ENCODE measurements at places on chromosomes 1 and 21.

- no peak for DNase-seq
Observed at GRCh38 chr1:55617288-55617982, 402.3 kb upstream of the USP24 start.

DNA sequence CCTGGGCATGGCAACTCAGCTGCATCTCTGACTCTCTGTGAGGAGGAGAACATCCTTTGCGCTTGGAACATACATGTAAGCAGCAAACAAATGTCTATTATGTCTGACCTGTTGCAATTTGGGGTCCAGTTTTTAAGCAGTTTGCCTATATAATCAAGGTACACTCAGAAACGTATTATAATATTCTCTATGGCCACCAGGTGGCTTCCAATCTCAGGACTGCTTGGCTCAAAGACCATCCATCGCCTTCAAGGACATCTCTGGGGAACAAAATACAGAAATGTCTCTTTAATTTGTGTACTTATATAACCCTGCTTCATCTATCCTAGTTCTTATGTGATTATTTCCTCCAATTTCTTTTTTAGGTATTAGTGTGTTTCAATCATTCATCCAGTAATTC, 227.2 kb downstream of the OLFM3 start:
- DNase-seq: no peak

DNA sequence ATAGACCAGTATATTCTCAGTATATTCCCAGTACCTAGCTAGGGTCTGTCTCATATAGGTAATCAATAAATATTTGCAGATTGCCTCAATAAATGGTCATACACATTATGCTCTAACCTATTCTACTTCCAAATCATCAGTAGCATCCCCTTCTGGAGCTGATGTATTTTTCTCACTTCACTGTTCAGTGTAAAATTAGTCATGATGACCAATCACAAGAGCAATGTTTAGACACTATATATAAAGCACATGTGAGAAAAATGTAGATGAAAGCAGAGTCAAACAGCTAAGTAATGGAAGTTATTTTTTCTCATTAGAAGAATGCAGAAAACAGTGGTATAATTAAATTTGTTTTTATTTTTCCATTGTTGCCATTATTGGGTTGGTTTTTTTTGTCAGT, 34.7 kb downstream of the EPRS1 start:
- DNase-seq: no peak

- no peak for DNase-seq
Observed at GRCh38 chr1:13516606-13517005, 2.8 kb upstream of the LRRC38 start.

DNA sequence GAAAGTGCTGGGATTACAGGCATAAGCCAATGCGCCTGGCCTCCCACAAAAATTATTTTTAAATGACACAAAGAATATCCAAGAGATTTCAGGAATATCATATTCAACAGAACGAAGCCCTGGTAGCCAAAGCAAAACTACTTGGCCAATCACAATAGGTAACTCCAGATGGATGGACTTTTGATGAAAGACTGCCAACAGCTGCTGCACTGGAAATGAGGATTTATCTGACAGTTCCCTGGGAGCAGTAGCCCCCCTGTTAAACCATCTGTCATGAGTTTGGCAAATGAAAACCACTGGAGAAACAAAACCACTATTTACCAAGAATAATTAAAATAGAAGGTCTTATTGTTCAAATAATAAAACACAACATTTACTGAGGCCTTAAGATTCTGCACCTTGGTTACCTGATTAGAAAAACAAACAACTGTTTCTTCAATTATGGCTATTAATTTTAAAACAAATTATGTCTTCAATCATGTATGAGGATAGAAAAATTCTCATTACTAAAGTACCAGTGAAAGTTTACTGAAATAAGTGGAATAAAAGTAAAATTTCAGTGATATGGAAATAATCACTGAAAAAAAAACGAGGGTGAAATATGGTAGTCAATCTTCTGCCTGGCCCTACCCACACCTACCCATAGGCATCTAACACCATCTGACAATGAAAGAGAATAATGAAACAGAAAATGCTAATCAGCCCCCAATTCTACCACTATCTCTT, 34.3 kb upstream of the PSMG1 start:
- no peak for DNase-seq

DNA sequence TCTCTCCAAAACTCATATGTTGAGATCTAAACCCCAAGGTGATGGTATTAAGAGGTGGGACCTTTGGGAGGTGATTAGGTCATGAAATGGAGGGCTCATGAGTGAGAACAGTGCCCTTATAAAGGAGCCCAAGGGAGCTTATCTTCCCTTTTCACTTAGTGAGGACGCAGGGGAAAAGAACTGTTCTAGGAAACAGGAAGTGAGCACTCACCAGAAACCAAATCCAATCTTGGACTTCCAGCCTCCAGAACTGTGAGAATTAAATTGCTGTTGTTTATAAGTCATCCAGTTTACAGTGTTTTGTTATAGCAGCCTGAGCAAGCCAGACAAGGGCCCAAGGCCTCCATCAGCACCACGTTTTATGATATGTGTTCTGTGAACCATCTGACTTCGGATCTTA, 60.3 kb upstream of the LRRC8D start:
- DNase-seq: no peak

GRCh38 chr1:196309386-196309785, 298.9 kb downstream of the KCNT2 start:
- no peak for DNase-seq

DNA sequence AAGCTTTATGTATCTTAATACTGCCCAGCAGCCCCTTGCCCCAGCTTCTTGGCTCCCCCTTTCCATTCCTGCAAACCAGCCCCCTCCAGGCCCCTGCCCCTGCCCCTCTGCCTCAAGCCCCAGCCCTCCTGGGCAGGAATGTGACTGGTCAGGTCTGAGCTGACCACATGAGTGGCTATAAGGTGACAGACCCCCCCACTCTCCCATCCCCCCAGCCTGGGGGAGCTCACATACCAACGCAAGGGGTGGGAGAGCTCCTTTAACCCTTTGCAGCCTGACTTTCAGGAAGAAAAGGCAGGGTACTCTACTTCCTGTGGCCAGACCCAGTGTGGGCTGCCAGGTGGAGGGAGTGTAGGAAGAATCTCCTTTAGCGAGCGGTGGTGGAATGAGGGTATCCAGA, 33.2 kb downstream of the AHDC1 start:
- no peak for DNase-seq

DNA sequence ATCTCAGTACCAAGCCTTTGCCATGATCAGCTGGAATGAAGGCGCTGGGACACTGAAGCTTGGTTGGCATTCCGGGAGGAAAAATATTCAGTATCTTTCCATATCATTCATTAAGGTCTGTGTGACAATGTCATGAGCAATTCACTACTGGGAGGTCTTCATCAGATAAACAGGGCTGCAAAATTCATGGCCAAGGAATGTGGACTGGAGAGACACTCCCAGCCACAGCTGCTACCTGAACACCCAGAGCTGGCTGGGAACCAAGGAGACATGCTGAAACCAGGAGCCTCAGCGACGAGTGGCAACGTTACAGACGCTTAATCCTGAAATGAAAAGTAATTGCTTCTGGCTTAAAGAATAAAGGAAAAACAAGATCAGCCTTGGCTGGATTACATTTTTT, 30.6 kb upstream of the DDAH1 start:
- no peak for DNase-seq

DNA sequence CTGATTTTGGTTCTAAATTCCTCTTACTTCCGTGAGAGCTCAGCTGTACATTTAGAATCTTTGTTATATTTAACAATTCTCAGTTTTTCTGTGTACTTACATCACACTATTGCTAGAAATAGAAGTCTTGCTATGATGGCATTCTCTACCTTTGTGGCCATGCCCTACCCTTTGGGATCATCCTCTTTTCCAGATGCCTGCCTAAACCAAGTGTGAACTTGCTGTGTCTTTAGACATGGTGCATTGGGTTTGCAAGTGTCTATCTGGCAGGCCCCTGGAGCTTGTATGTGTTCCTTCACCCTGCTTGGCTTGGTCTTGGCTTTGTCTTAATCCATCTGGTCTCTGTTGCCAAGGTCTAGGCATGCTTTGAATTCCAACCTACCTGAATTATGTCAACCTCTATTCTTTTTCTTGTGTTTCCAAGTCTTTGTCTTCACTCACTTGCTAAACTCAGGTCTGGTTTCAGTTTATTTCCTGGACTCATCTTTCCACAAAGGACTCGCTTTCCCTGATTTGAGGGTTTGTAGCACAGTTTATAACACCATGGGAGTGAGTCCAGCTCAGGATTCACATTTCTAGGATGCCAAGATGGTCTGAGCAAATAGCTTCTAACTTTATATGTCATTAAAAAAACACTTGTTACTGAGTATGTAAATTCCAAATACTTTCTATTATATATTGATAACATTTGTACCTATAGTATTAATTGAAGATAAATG, 20.6 kb upstream of the APOBEC4 start:
- DNase-seq: no peak

DNA sequence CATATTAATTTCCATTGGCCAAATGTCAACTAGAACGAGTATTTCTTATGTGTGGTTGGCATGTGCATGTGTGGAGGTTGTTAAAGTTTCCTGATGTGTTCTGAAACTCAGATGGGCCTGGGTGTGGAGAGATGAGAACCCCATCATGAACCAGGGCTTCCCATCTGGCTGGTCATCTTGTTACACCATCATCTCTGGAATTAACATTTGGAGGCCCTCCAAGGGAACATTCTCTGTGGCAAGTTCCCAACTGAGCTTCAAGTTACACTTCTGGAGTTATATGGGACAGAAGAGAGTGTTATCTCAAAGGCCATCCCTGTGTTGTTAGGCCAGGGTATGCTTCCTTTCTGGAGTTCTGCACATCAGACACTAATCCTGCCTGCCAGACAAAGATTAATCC, 183.6 kb downstream of the TTLL7 start:
- DNase-seq: no peak

DNA sequence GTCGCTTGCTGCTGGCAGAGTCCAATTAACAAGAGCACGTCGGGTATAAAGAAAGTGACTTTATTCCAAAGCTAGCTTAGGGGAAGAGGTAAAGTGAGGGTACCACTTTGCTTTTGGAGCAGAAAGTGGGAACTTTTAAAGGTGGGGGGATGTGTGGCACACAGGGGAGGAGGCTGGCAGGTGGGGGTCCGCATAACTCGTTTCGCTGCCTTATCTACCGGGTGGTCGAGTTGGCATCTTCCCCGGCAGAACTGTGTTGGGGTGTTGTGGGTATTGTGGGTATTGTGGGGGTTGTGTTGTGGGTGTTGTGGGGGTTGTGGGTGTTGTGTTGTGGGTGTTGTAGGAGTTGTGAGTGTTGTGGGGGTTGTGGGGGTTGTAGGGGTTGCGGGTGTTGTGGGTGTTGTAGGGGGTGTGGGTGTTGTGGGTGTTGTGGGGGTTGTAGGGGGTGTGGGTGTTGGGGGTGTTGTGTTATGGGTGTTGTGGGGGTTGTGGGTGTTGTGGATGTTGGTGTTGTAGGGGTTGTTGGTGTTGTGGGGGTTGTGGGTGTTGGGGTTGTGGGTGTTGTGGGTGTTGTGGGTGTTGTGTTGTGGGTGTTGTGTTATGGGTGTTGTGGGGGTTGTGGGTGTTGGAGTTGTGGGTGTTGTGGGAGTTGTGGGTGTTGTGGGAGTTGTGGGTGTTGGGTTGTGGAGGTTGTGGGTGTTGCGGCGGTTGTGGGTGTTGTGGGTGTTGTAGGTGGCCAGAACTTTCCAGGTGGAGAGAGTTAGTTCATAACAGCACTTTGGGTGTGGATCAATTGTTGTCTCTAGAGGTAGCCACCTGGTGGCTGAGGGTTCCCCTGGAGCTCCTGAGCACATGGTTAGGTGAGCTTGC, 52.7 kb downstream of the AGPAT3 start:
- DNase-seq: no peak

- DNase-seq: no peak
Observed at GRCh38 chr1:197928849-197929336, 11.7 kb downstream of the LHX9 start.

GRCh38 chr1:19457607-19458006, 27.7 kb downstream of the CAPZB start:
- DNase-seq: no peak

- no peak for DNase-seq
Observed at GRCh38 chr1:242002510-242002909, 3.6 kb upstream of the MAP1LC3C start.

GRCh38 chr1:41874903-41875411, 43.8 kb downstream of the HIVEP3 start:
- no peak for DNase-seq

DNA sequence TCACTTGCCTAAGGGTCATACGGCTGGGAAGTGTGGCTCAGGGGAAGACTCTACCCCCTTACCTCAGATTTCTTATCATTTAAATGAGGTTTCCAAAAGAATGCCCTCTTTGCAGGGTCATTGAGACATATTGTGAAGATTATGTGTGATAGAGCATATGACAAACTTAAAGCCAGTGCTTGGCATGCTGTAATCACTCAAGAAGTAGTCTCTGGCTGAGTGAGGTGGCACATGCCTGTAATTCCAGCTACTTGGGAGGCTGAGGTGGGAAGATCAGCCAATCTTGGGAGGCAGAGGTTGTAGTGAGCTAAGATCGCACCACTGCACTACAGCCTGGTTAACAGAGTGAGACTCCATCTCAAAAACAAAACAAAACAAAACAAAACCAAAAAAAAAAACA, 7.5 kb upstream of the LDLRAD2 start:
- no peak for DNase-seq

DNA sequence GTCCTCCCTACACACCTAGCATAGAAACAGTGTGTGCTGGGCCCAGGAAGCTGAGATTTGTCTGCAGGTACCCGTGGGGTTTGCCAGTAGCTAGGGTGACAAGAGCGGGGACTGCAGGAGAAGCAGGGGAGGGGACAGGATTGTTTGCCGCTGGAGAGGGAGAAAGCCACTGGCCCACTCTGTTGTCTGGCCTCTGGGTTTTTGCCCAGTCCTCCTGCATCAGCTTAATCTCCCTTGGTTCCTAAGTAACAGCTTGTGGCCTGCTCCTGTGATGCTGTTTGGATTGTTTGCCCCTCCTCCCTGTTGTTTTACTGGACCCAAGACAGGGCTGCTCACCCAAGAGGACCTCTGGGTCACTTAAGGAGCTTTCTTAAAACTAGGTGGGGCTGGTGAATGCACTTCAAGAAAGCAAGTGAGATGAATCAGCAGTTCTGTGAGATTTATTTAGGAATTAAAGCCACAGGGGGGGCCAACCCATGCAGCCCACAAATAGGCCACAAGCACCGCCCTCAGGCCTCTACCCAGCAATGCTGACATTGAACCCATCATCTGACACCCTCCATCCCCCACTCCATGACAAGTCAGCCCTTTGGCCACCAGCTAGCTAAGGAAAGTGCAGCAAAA, 142.8 kb downstream of the ZZZ3 start:
- DNase-seq: no peak

- DNase-seq: no peak
Observed at GRCh38 chr1:192566657-192567056, 8.9 kb upstream of the RGS1 start.

DNA sequence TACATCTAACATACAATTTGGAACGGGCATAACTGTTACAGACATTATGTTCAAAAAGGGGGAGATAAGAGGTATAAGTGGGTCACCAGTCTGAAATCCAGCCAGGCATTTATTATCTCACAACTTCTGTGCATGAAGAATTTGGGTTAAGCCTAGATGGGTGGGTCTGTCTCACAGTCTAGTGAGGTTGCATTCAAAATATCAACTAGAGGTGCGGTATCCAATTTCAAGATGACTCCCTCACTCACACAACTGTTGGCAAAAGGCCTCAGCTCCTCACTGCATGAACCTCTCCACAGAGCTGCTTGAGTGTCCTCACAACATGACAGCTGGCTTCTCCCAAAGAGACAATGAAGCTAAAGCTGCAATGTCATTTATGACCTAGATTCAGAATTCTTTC, 4.7 kb downstream of the AUNIP start:
- no peak for DNase-seq

GRCh38 chr1:179156026-179156425, 73.5 kb downstream of the ABL2 start:
- no peak for DNase-seq

Measured in right atrium auricular region (tissue), 2 donors.